PC-9 (cell line): ENCODE measurements at places on chromosomes 7 and 10. TPM values are rescaled to one million over a fixed set of nuclear protein-coding genes. Genes with fewer than 3 reads are reported as not detected.

Gene MMS19
- total RNA-seq, result 42.4 and 42.7 TPM in 2 replicates

DNA sequence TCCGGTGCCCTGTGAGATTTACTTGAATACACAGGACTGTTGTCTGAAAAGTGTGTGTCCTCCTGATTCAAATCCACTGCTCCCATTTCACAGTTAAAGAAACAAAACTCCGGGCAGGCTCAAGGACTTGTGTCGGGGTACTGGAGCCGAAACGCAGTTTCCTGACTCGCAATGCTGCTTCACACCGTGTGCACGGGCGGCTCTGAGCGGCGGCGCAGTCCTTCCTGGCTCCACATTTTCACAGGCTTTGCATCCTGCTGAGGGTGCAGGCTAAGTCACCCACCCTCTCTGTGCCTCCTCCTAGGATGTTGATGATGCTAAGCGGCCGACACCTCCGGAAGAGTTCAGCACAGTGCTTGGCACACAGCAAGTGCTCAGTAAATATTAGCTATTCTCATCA is 65.4 kb downstream of the SLIT1 start:
- H3K36me3 ChIP-seq, result no peaks in the 10 kb centered on the region
- peaks cover 47% of the 10 kb centered on the region for H3K27me3 ChIP-seq
- no peaks in the 10 kb centered on the region for H3K4me1 ChIP-seq
- no peak overlapping the region for H3K27ac ChIP-seq

DNA sequence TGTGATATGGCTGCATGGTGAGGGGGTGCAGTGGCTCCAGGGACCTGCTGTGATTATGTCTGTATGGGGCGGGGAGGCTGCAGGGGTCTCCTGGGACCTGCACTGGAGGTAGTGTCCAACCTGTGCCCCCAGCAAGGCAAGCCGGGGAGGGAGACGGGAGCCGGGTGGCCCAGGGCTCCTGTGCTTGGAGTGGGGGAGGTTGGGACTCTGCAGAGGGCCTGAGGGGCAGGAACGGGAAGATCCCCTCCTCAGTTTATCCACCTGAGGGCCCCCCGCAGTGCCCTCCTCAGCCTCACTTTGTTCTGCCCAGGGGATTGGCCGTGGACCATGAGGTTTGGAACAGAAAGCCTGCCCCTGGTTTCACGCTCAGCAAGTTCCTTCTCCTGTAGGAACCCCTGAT is 22.8 kb upstream of the PWWP2B start:
- H3K4me3 ChIP-seq, result no peak overlapping the region
- DNase-seq, result no peak

DNA sequence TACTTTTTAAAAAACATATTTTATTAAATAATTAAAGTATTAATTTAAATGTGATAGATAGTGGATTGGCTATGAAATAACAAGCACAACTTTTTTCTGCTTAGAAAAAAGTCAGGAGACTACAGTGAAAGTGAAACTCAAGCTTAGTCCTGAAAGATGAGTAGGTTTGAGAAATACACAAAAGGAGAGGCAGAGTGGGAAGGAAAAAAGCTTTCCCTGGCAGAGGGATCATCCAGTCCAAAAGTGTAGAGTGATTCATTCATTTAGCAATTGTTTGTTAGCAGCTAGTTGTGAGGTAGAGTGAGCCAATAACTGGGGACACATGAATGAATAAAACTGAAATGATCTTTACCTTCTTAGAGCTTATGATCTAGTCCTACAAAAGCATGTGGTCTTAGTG is 93.5 kb downstream of the FOXP2 start:
- no peaks in the 10 kb centered on the region for H3K36me3 ChIP-seq
- no peak overlapping the region for H3K4me3 ChIP-seq
- H3K4me1 ChIP-seq, result no peaks in the 10 kb centered on the region
- H3K27ac ChIP-seq, result no peak overlapping the region

DNA sequence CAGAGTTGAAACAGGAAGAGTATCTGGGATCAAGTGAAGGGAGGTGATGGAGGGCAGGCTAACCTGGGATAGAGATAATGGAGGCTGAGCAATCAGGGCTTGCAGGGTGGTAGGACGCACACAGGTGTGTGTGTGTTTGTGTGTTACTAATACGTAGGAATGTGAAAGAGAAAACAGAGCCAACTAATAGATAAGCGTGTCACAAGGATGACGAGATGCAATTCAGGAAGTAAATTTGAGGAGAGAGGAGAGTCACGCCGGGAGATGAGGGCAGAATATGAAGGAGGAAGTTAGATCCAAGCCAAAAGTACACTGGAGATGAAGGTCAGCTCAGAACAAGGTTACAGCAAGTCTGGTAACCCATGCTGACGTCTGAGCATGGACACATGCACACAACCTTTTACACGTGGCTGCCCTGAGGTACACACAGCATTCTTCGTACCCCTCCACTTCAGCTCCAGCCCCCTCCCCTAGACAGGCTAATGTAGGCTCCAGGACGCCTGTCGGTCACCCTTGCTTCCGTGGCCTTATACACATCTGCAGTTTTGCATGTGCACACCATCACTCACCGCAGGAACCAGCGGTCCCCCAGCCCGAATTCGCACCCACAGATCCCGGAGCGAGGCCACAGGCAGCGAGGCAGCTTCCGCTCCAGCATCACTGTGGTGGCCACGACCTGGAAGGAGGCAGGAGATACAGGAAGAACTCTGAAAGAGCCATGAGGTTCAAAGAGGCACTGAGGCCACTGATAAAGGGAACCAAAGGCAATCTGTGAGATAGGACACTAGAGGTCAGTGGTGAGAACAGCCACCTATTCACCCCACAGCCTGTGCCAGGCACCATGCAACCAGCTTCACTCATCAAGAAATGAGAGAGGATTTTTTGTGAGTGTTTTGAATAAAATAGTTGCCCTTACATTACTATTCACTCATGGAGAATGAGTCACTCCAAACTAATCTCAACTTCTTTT is 23.7 kb upstream of the TRPV6 start:
- H3K4me1 ChIP-seq, result peaks cover 34% of the 10 kb centered on the region
- peak overlapping the region; percentile 55 for H3K27ac ChIP-seq
- H3K27me3 ChIP-seq, result no peaks in the 10 kb centered on the region

- H3K27me3 ChIP-seq, result peaks cover 31% of the 10 kb centered on the region; the same call in 1 of the 2 replicates
- no peaks in the 10 kb centered on the region for H3K36me3 ChIP-seq
- DNase-seq, result no peak
- H3K4me3 ChIP-seq, result no peak overlapping the region
Observed at GRCh38 chr10:131354380-131354779, 42.9 kb upstream of the TCERG1L start.

DNA sequence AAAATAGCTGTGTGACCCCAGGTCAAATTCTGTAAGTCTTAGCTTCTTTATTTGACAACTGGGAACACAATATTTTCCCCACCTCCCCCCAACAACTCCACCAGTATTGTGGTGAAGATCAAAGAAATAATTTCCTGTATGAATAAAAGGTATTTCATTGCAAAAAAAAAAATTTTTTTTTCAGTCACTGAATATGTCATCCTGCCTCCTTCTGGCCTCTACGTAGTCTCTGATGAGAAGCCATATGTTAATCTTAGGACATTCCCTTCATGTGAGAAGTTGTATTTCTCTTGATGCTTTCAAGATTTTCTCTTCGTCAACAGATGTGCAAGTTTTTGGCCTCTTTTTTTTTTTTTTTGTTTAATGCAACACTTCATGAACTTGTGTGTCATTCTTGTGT is 33.0 kb downstream of the ZNF33A start:
- H3K4me3 ChIP-seq, result no peak overlapping the region
- no peaks in the 10 kb centered on the region for H3K27me3 ChIP-seq
- no peaks in the 10 kb centered on the region for H3K4me1 ChIP-seq
- no peaks in the 10 kb centered on the region for H3K36me3 ChIP-seq
- DNase-seq, result no peak
- no peak overlapping the region for H3K27ac ChIP-seq

Gene SGCE
- total RNA-seq, result 23.1 and 37.7 TPM in 2 replicates

- H3K4me3 ChIP-seq, result no peak overlapping the region
- H3K27me3 ChIP-seq, result no peaks in the 10 kb centered on the region
- no peaks in the 10 kb centered on the region; the same call in none of the 2 replicates for H3K36me3 ChIP-seq
- H3K27ac ChIP-seq, result no peak overlapping the region
- no peak for DNase-seq
Observed at GRCh38 chr7:683526-684205, 42.8 kb upstream of the DNAAF5 start.

Gene PRSS2
- total RNA-seq, result not detected in 2 replicates

Gene NKX1-2
- 1.6 and 2.9 TPM in 2 replicates for total RNA-seq

DNA sequence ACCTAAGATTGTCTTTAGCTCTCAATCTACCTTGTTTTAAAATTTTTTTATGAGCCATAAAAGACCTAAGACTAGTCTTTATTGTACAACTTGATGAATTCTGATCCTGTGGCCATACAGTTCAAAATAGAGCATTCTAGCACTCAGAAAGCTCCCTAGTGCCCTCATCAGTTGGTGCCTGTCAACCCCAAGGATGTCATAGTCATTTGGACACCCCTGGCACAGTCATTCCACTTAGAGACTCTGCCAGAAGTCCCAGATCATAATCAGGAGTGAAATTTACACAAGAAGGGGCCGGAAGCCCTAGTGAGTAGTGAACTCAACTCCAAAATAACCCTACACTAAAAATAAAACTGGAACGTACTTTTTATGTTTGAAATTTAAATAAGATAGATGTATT is 80.0 kb upstream of the INSIG1 start:
- no peaks in the 10 kb centered on the region for H3K36me3 ChIP-seq
- no peak overlapping the region for H3K27ac ChIP-seq
- H3K27me3 ChIP-seq, result 0 out of 2 replicates have a peak, but pooled peaks cover 7% of the 10 kb centered on the region
- H3K4me3 ChIP-seq, result no peak overlapping the region
- peaks cover 22% of the 10 kb centered on the region for H3K4me1 ChIP-seq

- H3K27ac ChIP-seq, result no peak overlapping the region
- H3K4me1 ChIP-seq, result peaks cover 12% of the 10 kb centered on the region
Observed at GRCh38 chr10:3723766-3724165, 61.2 kb downstream of the KLF6 start.

DNA sequence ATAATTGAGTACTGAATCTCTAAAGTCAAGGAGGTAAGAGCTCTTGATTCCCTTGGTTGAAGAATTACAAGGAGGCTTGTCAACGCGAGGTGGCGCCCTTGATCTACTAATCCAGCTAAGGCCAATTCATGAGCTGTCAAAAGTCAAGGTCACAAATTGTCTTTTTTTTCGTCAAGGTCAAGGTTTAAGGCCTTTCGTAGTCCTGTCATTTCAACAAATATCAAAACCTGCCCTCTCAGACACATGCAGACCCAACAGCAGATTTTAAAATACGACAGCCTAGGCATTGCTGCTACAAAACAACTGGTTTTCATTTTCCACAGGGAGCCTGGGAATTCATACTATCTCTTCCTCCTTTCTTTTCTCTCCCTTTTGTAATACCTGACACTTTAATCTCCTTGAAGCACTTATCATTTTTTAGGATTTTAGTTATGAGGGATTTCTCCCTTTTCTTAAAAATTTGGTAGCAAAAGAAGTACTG is 3.6 kb downstream of the HOXA13 start:
- H3K4me3 ChIP-seq, result no peak overlapping the region
- no peak overlapping the region for H3K27ac ChIP-seq
- DNase-seq, result peak; percentile 76
- H3K4me1 ChIP-seq, result no peaks in the 10 kb centered on the region

GRCh38 chr10:61941202-61941681 is 39.7 kb downstream of the ARID5B start:
- H3K4me3 ChIP-seq, result no peak overlapping the region
- H3K27ac ChIP-seq, result no peak overlapping the region
- no peaks in the 10 kb centered on the region for H3K27me3 ChIP-seq
- H3K4me1 ChIP-seq, result peaks cover 73% of the 10 kb centered on the region
- H3K36me3 ChIP-seq, result peaks cover 18% of the 10 kb centered on the region; the same call in 1 of the 2 replicates

Gene CELF2
- total RNA-seq, result not detected in 2 replicates
